ENCODE measurements at places on chromosomes 3 and 15.

- peaks cover 5% of the 10 kb centered on the region for H3K27me3 ChIP-seq
- no peak overlapping the region for H3K27ac ChIP-seq
- H3K4me1 ChIP-seq: no peaks in the 10 kb centered on the region
- no peaks in the 10 kb centered on the region for H3K36me3 ChIP-seq
- peak; percentile 49 for DNase-seq
Observed at GRCh38 chr3:72665701-72666446, 182.4 kb downstream of the SHQ1 start.

DNA sequence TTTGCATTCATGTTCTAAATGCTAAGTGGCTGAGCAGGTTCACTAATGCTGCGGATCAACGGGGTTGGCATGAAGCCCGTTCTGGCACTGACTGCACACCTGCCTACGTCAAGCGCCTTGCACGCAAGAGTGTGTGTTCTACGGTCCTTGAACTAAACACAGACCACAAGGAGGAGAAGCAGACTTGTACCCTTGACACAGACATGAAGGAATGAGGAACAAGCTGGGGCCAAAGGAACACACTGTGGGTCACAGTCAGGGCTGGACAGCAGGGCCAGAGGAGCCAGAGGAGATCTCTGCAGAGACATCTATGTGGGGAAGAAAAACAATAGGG lies 48.0 kb upstream of the LDHAL6B start:
- H3K36me3 ChIP-seq: peaks cover 15% of the 10 kb centered on the region
- no peak for DNase-seq
- no peaks in the 10 kb centered on the region for H3K27me3 ChIP-seq

GRCh38 chr3:112020674-112021085 lies 13.9 kb upstream of the TMPRSS7 start:
- no peak overlapping the region for H3K4me3 ChIP-seq
- H3K36me3 ChIP-seq: no peaks in the 10 kb centered on the region
- no peaks in the 10 kb centered on the region for H3K27me3 ChIP-seq
- DNase-seq: no peak
- no peak overlapping the region for H3K27ac ChIP-seq

DNA sequence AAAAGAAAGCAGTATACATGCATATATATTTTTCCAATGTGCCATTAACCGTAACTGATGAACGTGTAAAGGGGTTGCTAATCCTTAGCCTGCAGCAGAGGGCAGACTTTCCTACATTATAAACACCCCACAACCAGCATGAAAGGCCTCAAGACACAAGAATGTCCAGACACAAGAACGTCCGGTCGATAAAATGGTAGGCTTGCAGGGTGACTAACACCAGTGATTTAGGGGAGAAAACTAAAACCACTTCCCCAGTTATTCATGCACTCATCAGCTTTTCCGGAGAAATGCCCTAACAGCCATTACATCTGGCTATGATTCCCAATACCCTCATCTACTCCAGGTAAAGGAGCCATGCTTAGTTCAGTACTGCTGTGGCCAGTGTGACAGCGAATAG lies 57.4 kb downstream of the LRTM1 start:
- no peaks in the 10 kb centered on the region for H3K27me3 ChIP-seq
- H3K4me1 ChIP-seq: no peaks in the 10 kb centered on the region
- no peak overlapping the region for H3K27ac ChIP-seq
- no peak for DNase-seq

- H3K4me1 ChIP-seq: no peaks in the 10 kb centered on the region
- no peak overlapping the region for H3K27ac ChIP-seq
- no peak for DNase-seq
- H3K36me3 ChIP-seq: no peaks in the 10 kb centered on the region
- H3K27me3 ChIP-seq: no peaks in the 10 kb centered on the region
- H3K4me3 ChIP-seq: no peak overlapping the region
Observed at GRCh38 chr3:149610351-149611105, 47.3 kb downstream of the WWTR1 start.

DNA sequence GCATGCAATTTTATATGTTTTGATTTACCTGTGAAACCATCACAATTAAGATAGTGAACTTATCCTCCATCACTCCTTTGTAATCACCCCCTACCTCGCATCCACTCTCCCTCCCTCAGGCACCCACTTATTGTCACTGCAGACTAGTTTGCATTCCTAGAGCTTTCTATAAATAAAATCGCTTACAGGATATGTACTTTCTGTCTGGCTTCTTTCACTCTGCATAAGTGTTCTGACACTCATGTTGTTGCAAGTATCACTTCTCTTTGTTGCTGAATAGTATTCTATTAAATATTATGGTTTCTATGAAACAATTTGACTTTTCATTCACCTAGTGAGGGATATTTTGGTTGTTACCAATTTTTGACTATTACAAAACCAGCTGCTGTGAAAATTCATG lies 139.3 kb downstream of the RSRC1 start:
- H3K36me3 ChIP-seq: peaks cover 53% of the 10 kb centered on the region
- peak overlapping the region; percentile 3 for H3K27ac ChIP-seq
- H3K27me3 ChIP-seq: no peaks in the 10 kb centered on the region
- no peak for DNase-seq

DNA sequence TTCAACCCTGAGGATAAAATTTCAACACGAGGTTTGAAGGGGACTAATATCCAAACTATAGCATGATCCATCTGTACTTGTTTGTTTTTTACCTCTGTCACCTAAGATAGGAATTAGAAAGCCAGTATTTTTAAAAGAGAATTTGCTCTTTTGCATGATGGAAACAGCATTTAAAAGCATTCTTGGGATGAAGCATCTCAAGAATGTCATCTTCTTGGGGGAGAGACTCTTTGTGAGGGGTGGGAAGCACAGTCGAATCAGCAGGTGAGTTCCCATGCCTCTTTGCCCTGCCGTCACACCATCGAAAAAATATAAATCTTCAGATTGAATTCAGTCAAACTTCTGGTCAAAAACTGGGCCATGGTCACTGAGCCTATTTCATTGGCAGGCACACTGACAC lies 55.3 kb upstream of the BCHE start:
- H3K4me1 ChIP-seq: no peaks in the 10 kb centered on the region
- no peak overlapping the region for H3K4me3 ChIP-seq
- H3K27ac ChIP-seq: no peak overlapping the region
- no peaks in the 10 kb centered on the region for H3K36me3 ChIP-seq
- DNase-seq: no peak

DNA sequence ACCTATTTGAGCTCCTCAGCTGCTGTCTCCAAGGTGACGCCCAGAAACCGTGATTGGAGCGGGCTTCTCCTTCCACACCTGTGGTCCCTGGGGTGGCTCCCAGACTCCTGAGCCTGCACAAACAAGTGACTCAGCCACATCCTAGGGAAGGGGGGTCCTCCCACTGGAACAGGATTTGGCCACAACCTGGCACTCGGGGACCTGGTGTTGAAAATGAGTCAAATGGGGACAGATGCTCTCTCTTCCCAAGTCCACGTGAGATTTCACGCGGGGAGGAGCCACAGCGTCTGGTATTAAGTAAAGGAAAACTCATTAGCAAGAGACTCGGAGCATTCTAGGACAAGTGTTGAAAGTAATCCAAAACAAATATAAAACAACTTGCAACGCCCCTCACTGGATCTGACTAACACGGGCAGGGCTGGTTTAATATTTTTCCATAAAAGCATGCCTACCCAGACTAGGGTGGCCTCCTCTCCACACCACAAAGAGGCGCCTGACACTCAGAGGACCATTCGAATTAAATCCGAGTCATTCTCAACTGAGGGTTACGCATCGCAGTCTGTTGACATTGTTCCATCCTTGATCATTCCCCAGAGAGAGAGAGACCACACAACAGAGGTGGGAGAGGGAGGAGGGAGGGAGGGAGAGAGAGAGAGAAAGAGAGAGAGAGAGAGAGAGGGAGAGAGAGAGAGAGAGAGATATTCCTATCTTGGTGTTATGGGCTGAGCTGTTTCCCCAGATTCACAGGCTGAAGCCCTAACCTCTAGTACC lies 74.4 kb downstream of the MGLL start:
- H3K27me3 ChIP-seq: no peaks in the 10 kb centered on the region
- peaks cover 21% of the 10 kb centered on the region for H3K4me1 ChIP-seq

DNA sequence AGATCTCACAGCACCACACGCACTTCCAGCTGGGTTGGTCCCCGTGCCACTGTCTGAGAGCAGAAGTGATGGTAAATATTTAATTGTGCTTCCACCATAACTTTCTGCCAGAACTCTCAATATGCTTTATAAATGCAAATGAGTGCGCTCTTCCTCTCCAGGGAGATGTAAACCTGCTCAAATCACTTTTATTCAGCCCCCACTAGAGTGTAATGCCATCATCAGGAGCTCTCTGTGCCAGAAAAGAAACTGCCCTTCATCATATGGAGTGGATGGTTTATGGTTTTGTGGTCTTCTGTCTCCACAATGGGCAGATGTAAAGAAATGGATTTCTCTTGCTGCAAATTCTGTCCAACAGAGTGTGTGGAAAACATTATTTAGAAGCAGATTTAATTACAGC lies 127.0 kb downstream of the EPHB1 start:
- H3K4me3 ChIP-seq: no peak overlapping the region
- no peak for DNase-seq
- peaks cover 6% of the 10 kb centered on the region for H3K4me1 ChIP-seq
- peaks cover 3% of the 10 kb centered on the region for H3K27me3 ChIP-seq
- peaks cover 2% of the 10 kb centered on the region for H3K36me3 ChIP-seq
- H3K27ac ChIP-seq: no peak overlapping the region

DNA sequence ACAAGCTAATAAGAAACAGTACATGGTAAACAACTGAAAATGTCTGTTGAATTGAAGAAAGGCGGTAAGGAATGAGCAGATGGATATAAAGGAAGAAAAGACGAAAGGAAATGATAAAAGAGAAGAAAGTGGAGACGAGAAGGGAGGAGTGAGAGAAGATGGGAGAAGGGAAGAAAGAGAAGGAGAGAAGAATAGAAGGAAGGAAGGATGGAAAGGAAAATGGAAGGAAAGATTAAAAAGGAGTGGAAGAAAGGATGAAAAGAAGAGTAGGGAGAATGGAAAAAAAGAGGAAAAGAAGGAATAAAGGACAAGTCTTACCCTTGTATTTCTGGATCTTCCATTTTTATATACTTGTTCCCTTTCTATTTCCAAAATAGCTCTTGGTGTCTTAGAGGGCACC lies 17.7 kb downstream of the CPNE4 start:
- DNase-seq: no peak

DNA sequence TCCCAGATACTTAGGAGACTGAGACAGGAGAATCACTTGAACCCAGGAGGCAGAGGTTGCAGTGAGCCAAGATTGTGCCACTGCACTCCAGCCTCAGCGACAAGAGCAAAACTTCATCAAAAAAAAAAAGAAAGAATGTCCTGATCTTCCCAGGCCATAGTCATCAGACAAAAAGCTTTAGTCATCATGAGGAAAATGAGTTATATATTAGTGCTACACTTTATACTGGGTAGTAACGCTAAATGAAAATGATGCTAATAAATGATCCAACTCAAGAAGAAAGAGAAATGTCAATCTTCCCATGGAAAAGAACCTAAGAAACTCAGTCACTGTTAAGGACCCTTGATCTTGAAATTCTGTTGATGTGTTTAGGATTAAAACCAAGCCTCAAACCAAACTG lies 26.3 kb upstream of the TRIM59 start:
- H3K36me3 ChIP-seq: no peaks in the 10 kb centered on the region
- no peak overlapping the region for H3K4me3 ChIP-seq
- peaks cover 3% of the 10 kb centered on the region for H3K4me1 ChIP-seq
- no peaks in the 10 kb centered on the region for H3K27me3 ChIP-seq

GRCh38 chr3:46122091-46122490 lies 86.0 kb downstream of the CCR1 start:
- peaks cover 7% of the 10 kb centered on the region for H3K27me3 ChIP-seq
- no peak overlapping the region for H3K27ac ChIP-seq
- H3K36me3 ChIP-seq: no peaks in the 10 kb centered on the region
- H3K4me1 ChIP-seq: peaks cover 4% of the 10 kb centered on the region
- DNase-seq: no peak

GRCh38 chr15:70508561-70509281 lies 254.6 kb downstream of the UACA start:
- DNase-seq: no peak
- no peak overlapping the region for H3K27ac ChIP-seq
- H3K4me3 ChIP-seq: no peak overlapping the region
- H3K4me1 ChIP-seq: peaks cover 25% of the 10 kb centered on the region
- H3K36me3 ChIP-seq: peaks cover 4% of the 10 kb centered on the region

DNA sequence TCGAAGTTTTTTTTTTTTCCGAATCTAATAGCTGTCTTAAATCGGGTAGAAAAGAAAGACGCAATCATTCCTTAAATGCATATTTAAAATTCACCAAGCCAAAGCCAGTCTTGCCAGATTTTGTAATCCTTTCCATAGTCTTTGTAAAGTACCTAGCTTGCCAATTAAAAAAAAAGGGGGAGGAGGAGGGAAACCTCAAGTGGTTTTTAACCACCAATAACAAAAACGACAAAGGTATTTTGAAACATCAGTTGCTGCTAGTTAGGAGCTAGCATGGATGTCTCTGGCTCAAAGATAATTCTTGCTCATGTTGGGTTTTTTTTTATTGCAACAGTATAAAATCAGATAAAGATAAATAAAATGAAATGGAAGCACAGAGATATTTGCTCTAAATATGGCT lies 187.9 kb downstream of the MECOM start:
- no peaks in the 10 kb centered on the region for H3K4me1 ChIP-seq
- no peak overlapping the region for H3K4me3 ChIP-seq
- DNase-seq: no peak
- H3K36me3 ChIP-seq: no peaks in the 10 kb centered on the region

- no peak overlapping the region for H3K27ac ChIP-seq
- no peak for DNase-seq
- no peak overlapping the region for H3K4me3 ChIP-seq
- H3K4me1 ChIP-seq: peaks cover 22% of the 10 kb centered on the region
- H3K36me3 ChIP-seq: no peaks in the 10 kb centered on the region
Observed at GRCh38 chr3:194111336-194111735, 24.6 kb upstream of the HES1 start.

DNA sequence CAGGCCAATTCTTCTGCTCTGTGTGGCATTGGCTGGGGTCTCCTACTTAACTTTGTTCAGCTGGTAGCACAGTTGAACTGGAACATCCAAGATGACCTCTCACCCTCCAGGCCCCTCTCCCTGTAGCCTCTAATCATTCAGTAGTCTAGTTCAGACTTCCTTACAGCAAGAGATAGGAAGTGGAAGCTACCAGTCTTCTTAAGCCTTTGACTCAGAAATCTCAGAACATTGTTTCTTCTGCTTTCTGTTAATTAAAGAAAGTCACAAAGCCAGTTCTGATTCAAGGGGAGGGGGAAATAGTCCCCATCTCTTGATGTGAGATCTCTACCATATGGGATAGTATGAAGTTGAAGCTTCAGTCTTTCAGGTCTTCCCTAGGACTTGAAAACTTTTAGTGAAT lies 18.8 kb upstream of the SACM1L start:
- no peak for DNase-seq
- peaks cover 40% of the 10 kb centered on the region for H3K36me3 ChIP-seq
- no peaks in the 10 kb centered on the region for H3K27me3 ChIP-seq
- H3K27ac ChIP-seq: no peak overlapping the region
- H3K4me1 ChIP-seq: peaks cover 8% of the 10 kb centered on the region
